CD4-positive, alpha-beta T cell treated with Interleukin-12 subunit alpha and Interleukin-12 subunit beta, for 1 hour (primary cell): ENCODE measurements at places on chromosomes 6 and 20.

GRCh38 chr6:125974214-125974866 is 12.0 kb upstream of the TRMT11 start:
- peak; percentile 60 for DNase-seq

GRCh38 chr6:96101564-96101963 is 85.8 kb downstream of the FUT9 start:
- DNase-seq: no peak

GRCh38 chr6:10485406-10485805 is 35.7 kb upstream of the GCNT2 start:
- no peak for DNase-seq

DNA sequence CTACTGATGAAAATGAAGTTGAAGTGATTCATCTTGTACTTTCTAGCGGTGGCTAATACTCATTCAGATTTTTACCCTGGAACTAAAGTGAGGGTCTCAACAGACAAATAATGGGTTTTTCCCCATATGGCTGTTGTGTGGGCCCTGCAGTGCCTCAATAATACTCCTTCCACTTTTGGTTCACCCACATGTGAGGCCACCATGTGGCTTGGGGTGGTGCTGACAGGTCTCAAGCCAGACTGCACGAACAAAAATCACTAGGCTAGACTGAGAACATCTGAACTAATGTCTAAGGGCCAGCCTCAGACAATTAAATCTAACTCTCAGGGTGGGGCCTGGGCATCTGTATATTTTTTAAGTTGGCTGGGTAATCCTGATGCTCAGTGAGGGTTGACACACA is 7.9 kb upstream of the COL12A1 start:
- DNase-seq: no peak

DNA sequence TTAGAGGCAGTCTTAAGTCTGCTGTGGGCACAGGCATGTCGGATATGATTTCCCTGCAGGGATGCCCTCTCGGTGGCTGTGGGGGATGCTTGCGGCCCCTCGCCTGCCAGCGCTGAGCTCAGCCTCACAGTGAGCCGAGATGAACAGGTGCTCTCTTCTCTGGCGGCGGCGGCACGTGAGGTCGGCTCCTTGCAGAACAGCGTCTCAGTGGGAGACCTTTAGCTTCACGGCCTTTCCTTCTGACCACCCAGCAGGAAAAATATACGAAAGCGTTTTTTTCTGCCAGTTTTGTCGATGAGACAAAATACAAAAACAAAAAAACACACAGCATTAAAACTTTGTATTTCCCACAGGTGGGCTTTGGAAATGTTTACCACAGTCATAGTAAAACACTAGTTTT is 23.6 kb downstream of the FOXA2 start:
- no peak for DNase-seq

DNA sequence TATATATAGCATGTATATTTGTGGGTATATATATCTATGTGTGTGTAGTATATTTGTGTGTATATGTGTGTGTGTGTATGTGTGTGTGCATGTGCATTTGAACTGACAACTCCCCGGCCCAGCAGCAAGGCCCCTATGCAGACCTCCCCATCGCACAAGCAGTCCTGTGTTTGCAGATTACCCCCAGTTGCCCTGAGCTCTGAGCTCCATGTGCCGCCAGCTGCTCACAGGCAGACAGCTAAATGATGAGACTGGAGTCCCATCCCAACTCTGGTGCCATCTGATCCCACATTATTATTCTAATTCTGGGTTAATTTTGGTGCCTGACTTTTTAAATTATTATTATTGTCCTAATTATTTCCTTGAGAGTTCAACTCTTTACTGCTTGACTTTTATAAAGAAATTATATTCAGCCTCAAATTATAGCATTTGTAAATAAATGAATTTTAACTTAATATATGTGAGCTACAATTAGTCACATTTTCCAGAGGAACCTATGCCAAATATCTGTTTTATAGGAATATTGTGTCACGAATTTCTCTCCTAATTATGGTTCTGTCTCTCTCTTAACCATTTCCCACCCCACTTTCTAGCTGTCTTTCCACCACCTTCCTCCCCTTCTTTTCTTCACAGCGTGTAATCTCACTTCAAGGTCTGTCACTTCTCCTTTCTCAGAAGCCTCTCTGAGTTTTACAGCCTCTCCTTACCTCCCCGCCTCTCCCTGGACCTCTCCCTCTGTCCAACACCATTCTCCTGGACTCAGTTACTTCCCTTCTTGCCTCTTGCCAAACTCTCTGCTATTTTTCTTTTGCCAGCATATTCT is 90.6 kb upstream of the SYNDIG1 start:
- DNase-seq: no peak

GRCh38 chr20:36591854-36592641 is 13.5 kb upstream of the RAB5IF start:
- peak; percentile 75 for DNase-seq

GRCh38 chr6:167325766-167326165 is 880 bp downstream of the TTLL2 start:
- no peak for DNase-seq

DNA sequence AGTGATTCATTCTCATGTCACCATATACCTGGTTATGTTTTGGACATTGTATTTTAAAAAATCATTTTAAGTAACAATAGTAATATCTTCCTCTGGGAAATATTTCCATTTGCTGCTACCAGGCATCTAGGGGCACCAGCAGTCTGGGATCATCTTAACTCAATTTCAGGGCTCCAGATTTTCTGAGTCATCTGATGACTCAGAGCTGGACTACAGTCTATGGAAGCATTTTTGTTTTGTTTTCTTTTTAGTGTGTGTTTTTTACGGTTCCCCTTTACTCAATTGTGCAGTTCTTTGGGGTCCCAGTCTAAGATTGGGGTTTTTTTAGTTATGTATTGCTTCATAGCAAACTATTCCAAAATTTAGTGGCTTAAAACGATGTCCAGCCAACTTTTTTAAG is 5.7 kb upstream of the FKBP5 start:
- DNase-seq: no peak

GRCh38 chr6:44201638-44202303 is 15.0 kb upstream of the MYMX start:
- DNase-seq: no peak

DNA sequence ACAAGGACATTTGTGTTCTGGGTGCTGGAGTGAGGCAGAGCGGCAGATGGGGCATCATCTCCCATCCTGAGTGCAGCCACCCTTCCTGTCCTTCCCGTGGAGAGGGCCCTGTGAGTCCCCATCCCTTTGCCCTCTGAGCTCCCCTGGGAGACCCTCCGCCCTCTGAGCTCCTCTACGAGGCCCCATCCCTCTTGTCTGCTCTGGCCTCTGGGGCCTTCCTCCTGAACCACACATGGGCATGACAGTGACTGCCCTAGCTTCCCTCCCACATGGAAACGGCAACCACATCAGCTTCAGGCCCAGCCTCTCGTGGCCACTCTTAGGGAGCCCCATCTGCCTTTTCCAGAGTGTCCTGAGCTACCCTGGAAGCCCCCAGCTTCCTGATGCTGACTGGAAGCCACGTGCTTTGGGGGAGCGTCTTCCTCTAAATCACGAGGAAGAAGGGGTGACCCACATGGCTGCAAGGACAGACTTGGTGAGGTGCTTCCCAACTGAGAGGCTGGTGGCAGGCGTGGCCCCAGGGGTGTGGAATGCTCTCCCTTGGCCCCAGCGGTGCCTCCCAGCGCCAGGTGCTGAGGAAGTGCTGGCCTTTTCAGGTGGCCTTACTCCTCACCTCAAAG is 52.6 kb downstream of the GINS1 start:
- DNase-seq: no peak

DNA sequence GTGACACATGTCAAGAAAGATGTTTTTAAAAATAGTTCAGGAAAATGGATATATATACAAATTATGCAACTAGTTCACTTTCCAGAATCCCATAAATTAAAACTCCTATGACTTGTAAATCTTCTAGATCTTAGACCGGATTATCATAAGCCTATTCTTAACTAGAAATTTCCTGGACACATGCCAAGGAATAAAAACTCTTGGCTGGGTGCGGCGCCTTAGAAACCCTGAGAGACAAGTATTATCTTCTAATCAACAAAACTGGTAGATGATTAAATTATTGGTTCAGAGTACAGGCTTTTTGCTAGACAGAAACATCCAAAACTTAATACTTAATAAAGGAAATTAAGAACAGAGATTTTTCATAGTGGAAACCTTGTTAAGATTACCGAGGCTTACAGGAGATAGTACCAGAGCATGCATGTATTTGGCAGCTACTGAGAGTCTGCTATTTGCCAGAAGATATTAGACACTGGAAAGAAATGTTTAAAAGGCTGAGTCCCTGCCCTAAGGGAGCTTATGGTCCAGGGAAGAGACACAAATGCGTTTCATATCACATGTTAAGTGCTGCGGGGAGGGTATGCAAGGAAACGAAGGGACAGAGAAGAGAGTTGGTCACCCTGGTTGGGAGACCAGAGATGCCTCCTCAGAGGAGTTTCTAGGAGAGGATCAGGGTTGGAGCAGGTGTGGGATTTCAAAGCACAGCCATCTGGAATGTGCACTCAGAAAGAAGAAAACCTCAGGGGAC is 46.5 kb upstream of the IFNGR1 start:
- no peak for DNase-seq

DNA sequence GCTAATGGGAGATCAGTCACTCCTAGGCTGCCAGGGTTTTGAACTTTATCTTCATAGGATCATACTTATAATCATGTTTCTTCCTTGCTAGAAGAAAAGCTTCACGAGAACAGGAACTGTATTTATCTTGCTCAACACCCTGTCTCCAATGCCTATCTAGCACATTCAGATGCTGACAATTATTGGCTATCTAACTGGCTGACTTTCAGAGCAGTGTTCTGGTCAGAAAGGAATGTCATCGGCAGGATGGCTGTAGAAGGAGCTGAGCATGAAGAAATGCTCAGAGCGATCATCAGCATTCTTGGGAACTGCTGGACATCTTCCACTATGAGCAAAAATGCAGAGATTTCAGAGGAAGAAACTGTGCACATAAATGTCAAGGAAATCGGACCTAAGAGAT is 628.0 kb upstream of the NRSN1 start:
- no peak for DNase-seq

- DNase-seq: no peak
Observed at GRCh38 chr20:24056491-24056890, 67.9 kb upstream of the GGTLC1 start.

DNA sequence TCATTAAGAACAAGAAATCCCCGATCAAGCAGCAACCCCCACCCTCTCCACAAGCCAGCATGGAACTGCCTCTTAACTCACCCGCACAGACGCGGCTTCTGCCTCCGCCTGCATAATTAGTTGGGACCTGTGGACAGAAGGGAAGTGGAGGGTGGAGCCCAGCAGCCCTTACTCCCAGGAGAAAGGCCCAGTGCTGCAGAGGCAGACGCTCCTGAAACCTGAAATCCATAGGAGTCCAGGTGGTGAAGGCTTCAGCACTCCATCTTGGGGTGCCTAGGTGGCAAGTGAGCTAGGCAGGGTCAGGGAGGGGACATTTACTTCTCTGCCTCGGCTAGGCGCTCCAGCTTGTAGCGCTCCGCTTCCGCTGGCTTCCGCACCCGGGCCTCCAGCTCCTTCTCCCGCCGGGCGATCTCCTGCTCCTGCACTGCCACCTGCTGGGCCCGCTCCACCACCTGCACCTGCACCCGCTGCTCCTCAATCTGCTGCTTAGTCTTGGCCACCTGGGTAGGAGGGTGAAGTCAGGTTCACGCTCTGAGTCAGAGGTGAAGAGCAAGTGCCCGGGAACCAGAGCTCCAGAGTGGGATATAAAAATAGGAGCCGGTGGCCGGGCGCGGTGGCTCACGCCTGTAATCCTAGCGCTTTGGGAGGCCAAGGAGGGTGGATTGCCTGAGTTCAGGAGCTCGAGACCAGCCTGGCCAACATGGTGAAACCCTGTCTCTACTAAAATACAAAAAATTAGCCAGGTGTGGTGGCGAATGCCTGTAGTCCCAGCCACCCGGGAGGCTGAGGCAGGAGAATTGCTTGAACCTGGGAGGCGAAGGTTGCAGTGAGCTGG is 10.7 kb downstream of the TUBB start:
- peak; percentile 88 for DNase-seq

DNA sequence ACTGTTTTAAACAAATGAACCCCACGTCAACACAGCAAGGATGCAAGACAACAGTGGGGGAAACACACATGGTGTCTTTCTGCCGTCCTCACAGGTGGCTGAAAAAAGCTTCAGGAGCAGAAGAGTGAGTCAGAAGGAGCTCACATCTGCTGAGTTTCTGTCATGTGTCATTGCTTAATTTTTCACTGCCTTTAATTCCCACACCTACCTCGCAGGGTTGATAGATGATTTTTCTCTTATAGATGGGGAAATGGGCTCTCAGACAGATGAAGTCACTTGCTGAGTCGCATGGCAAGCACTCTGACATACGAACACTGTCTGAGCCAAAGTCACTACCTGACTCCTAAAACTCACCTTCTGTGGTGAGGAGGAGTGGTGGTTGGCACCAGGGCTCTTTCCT is 28.3 kb upstream of the CARMIL1 start:
- DNase-seq: no peak

GRCh38 chr6:85041376-85041775 is 277.0 kb upstream of the TBX18 start:
- no peak for DNase-seq

DNA sequence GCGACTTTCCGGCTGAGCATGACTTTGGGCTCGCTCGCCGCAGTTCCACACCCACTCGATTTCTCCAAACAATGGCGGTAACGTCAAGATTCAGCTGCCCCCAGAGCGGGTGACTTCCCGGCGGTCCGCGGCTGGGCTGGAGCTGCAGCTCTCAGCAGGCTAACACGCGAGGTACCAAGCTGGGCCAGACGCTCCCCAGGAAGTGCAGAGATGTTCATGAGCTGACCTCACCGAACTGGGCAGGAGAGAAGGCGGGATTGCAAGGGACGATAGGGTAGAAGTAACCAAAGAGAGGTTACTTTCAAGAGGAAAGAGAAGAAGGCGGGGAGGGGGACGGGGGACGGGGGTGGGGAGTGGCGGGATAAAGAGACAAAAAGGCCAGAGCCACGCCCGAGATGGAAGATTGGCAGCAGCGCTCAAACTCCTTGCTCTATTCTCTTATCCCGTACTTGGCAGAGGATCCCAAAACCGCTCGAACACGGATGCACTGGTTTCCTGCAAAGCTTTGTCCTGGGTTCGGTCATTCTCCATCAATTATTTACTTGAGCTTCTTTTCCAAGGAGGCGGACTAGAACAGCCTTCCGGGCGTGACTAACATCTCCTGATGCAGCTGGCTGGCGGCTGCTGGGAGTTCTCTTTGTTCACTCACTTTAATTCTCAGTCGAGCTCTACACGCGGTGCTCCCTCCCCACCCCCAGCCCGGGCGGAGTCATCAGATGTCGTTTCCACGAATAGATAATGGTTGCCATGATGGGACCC is at the start of gene MTCL3:
TSS of gene MTCL3 (minus strand) at position 626 of the 759 bp plus-strand sequence.
- DNase-seq: peak; percentile 11

GRCh38 chr6:81761197-81761596 is 8.7 kb upstream of the TENT5A start:
- DNase-seq: no peak

- no peak for DNase-seq
Observed at GRCh38 chr6:10520468-10520867, 683 bp upstream of the GCNT2 start.

- peak; percentile 38 for DNase-seq
Observed at GRCh38 chr20:1423625-1424106, 30.8 kb upstream of the FKBP1A start.

- DNase-seq: no peak
Observed at GRCh38 chr20:46811224-46812084, 83.2 kb upstream of the EYA2 start.
